A549 treated with ZK216348 at 1 μM for 4 hours (cell line): ENCODE measurements at places on chromosomes 3 and 15. TPM values are rescaled to one million over a fixed set of nuclear protein-coding genes. Genes with fewer than 3 reads are reported as not detected.

Gene ASB14
- total RNA-seq: not detected in 5 replicates

Gene CHRM5
- total RNA-seq: 0.07 TPM in 1 of 5 replicates, not detected in the others

Gene FSIP1
- total RNA-seq: 0.33 to 1.0 TPM (median 0.62 TPM) in 5 replicates

Gene TKT
- total RNA-seq: 1,392 to 2,125 TPM (median 1,974 TPM) in 5 replicates

Gene ZNF80
- total RNA-seq: not detected in 5 replicates

Gene LNP1
- 0.64 to 1.4 TPM (median 0.79 TPM) in 5 replicates for total RNA-seq

Gene GOLGA6L10
- total RNA-seq: 0.37 to 0.73 TPM (median 0.52 TPM) in 5 replicates

Gene CTXN2
- total RNA-seq: not detected in 5 replicates

Gene GOLGA8J
- not detected in 5 replicates for total RNA-seq

Gene LRRC31
- total RNA-seq: not detected in 5 replicates

Gene TMEM108
- not detected in 5 replicates for total RNA-seq

Gene APPL1
- 10.5 to 21.0 TPM (median 16.0 TPM) in 5 replicates for total RNA-seq

Gene WDR48
- total RNA-seq: 16.0 to 24.9 TPM (median 24.2 TPM) in 5 replicates

Gene CYP1A1
- total RNA-seq: 1.4 to 2.1 TPM (median 1.8 TPM) in 5 replicates

Gene SLC49A4
- total RNA-seq: 13.2 to 16.0 TPM (median 14.1 TPM) in 5 replicates

Gene MESP1
- 1.1 to 10.2 TPM (median 5.1 TPM) in 5 replicates for total RNA-seq

Gene CASR
- total RNA-seq: not detected in 5 replicates

Gene TM6SF1
- total RNA-seq: 0.11 to 0.13 TPM in 2 of 5 replicates, not detected in the others

Gene PKM
- total RNA-seq: 2,450 to 3,560 TPM (median 3,509 TPM) in 5 replicates
